ENCODE measurements at places on chromosomes 12 and 14. TPM values are rescaled to one million over a fixed set of nuclear protein-coding genes. Genes with fewer than 3 reads are reported as not detected.

GRCh38 chr12:93198086-93198485, 179.6 kb upstream of the NUDT4 start:
- H3K36me3 ChIP-seq, result no peaks in the 10 kb centered on the region
- no peak overlapping the region for H3K27ac ChIP-seq
- no peaks in the 10 kb centered on the region for H3K27me3 ChIP-seq
- H3K4me1 ChIP-seq, result no peaks in the 10 kb centered on the region
- H3K4me3 ChIP-seq, result no peak overlapping the region
- DNase-seq, result no peak

- no peak overlapping the region for H3K4me3 ChIP-seq
- no peak overlapping the region for H3K27ac ChIP-seq
- no peak for DNase-seq
- no peaks in the 10 kb centered on the region for H3K27me3 ChIP-seq
- no peaks in the 10 kb centered on the region for H3K4me1 ChIP-seq
Observed at GRCh38 chr14:94568186-94568585, 6.9 kb downstream of the SERPINA4 start.

KICS2 gene
- total RNA-seq, result 15.6 TPM

KRT77 gene
- total RNA-seq, result not detected

- no peaks in the 10 kb centered on the region for H3K27me3 ChIP-seq
- H3K36me3 ChIP-seq, result no peaks in the 10 kb centered on the region
- peak; percentile 3 for DNase-seq
- no peak overlapping the region for H3K27ac ChIP-seq
Observed at GRCh38 chr14:24535737-24536136, 27.7 kb upstream of the CMA1 start.

DNA sequence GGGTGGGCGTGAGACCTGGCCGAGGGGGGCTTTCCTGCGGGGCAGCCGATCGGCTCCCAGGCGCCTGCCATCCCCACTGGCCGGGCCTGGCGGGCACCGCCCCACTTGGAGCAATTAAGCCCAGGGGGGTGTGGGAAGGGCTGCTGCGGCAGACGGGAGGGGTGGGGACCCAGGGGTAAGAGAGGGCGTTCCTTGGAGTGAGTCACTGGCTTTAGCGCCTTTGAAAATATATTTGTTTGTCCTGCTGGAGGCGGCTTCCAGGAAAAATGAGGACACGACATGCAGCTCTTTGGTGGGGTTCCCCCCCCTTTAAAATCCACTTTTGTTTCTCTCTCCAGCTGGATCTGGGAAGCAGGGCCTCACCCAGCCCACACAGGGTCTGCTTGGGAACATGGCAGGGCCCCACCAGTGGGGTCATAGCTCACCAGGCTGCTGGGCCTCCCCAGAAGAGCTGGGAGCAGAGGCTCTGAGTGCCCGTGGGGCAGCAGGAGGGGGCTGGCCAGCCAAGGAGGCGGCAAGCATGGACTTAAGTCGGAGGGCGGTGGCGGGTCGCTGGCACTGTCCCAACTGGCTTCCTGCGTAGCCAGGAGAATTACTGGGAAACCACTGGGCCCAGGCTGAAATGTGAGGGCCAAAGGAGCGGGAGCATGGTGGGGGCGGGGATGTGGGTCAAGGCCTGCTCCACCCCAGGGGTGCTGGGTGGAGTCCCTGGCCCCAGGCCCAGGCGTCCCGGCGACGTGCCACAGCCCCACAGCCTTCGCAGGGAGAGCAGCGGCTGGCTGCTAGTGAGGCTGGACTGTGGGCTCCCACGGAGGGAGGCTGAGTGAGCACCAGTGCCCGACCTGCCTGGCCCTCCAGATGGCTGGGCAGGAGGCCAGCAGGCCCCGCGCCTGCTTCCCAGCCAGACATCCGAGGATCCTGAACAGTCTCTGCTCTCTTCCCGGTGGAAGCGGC, 128.0 kb downstream of the RFLNA start:
- no peak overlapping the region for H3K4me3 ChIP-seq
- H3K27ac ChIP-seq, result no peak overlapping the region
- peaks cover 36% of the 10 kb centered on the region for H3K36me3 ChIP-seq
- H3K27me3 ChIP-seq, result no peaks in the 10 kb centered on the region

GRCh38 chr14:85248881-85249635, 280.9 kb upstream of the FLRT2 start:
- H3K4me3 ChIP-seq, result no peak overlapping the region
- no peaks in the 10 kb centered on the region for H3K36me3 ChIP-seq
- H3K27me3 ChIP-seq, result no peaks in the 10 kb centered on the region
- no peak overlapping the region for H3K27ac ChIP-seq
- H3K4me1 ChIP-seq, result no peaks in the 10 kb centered on the region

All from natural killer cell (primary cell).